ENCODE measurements at places on chromosomes 2 and 18.

DNA sequence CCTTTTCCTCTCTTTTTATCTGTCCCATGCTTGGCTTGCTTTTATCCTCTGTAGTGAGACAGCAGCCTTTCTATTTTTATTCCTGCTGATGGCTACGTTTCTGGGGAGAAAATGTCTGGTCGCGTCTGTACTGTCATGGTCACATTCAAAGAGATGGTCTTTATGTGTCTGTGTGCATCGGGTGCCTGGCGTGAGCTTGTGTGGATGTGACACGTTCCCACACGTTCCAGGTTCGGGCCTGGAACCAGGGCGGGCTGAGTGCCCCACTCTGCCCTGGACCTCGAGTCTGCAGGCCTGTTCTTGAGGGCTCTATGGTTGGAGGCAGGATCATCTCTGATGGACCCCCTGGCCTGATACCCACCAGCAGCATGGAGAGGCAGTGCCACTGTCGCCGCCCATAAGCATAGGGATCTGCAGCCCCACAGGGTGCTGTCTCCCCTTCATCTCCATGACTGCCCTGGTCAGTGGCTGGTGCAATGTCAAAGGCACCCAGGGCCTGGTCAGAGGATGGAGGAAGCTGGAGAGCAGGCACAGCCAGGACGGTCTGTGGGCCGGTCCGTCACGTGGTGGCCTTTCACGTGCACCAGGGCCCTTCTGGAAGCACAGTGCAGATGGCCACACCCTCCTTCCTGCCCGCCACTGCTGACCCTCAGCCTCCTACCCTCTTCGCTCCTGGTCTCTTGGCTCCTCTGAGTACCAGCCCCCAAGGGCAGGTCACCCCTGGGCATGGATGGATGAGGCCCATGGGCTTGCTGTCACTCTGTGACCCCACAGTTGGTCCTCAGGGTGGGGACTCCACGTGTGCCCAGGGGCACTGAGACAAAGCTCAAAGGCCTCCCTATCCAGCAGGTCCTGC lies 149.2 kb upstream of the TWIST2 start:
- no peak for DNase-seq

DNA sequence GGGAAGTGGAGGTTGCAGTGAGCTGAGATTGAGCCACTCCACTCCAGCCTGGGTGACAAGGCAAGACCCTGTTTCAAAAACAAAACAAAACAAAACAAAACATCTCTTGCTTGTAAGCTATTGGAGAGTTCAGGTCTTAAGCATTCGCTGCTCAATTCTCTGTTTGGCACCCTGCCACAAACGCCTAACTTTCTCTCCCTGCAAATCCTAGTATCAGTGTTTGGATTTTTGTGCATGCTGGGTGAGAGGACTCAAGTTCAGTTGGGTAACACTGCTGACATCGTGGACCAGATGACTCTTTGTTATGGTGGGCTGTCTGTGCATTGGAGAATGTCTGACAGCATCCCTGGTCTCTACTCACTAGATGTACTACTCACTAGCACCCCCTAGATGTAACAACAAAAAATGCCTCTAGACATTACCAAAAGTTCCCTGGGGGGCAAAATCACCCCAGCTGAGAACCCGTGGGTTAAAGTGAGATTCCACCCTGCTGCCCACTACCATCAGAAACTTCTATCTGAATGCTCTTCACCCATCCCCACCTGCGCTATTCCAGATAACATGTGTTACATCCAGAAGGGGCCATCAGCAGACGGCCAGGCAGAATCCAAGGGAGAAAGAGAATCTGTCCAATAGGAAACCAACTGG lies 50.9 kb downstream of the CACNB4 start:
- DNase-seq = no peak

- no peak for DNase-seq
Measured at GRCh38 chr2:1766851-1767811, 22.8 kb upstream of the PXDN start.

GRCh38 chr2:15311201-15311907 lies 249.8 kb downstream of the NBAS start:
- DNase-seq = no peak

- DNase-seq = no peak
Measured at GRCh38 chr18:7017013-7017412, 100.6 kb downstream of the LAMA1 start.

DNA sequence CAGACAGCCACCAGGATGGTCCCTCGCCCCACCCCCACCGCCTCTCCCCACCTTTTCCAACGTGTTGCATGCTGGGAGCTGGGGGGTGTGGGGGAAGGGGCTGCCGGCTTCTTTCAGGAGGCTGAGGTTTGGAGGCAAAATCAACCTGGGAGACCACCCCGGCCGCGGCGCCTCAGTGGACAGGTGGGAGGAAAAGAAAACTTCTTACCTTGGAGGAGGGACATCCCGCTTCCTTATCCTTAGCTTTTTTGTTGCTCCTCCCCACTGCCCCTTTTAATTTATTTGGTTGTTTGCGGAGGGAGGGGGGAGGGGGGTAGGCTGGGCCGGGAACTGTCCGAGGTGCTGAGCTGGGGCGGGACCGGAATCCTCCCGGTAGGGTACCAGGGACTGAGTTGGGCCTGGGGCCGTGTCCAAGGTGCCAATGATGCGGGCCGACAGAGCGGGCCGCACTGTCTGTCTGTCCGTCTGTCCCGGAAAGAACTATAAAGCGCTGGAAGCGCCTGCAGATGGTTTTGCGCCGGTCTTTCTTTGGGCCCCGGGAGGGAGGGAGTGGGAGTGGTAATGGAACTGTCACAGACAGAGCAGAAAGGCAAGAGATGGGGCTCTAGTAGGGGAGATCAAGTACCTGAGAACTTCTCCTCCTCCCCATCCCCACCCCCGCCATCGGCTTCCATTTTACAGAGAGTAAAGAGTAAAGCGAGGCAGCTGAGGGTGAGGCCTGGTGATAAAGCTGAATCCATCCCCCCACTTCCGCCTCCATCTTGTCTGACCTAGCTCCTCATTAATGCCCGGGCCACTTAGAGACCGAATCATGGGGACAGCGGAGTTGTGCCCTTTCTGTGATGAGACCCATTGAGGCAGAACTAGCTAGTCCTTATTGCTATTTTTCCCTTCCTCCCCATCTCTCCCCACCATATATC lies 2.4 kb downstream of the CDK5R2 start:
- no peak for DNase-seq

DNA sequence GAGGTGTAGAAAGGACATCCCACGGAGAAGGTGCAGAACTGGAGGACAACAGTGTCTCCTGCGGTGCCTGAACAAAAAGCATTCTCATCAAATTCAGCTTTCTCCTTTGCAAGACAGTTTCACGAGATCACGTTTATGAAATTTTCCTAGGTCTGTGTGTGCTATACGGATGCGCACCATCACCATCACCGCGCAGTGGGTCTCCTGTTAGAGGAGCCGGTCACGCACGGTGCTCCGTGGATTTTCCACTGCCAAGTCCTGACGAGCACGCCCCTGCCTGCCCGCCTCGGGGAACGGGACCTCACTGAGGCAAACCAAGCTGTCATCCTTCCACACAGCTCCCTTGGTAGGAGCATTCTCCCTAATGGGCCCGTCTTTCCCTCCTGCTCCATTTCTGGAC lies 140.4 kb upstream of the TPO start:
- no peak for DNase-seq

DNA sequence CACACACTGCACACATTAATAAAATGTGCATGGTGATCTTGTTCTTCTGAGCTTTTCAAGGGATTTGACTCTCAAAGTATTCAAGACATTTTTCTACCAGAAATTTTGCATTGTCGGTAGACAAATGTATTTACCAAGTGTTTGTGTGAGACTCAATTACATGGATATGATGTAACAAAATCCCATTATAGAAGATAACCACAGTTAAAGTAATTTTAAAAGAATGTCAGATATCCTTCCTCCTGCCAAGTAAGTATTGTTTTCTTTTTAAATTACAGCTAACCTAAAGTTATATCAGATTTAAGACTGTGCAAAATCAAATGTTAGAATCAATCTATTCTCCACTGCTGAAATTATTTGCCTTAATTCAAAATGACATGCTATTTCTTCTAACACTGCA lies 1344.5 kb upstream of the CHAC2 start:
- DNase-seq = no peak

DNA sequence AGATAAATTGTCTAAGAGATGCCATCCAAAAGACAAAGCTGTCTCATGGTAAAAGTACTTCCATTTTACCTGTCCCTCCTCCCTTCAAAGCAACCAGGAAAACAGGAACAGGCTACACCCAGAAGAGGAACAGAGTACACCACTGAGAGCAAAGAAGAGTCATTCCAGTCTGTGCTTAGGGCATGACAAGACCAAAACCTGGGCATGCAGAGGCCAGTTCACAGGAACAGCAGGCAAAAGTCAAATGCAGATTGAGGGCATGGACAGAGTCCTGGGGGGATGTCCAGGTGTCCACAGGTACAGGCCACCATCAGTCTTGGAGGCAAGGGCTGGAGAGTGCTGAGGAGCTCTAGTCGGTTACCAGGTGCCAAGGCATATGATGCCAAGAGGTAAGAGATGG lies 23.7 kb downstream of the PLEK start:
- no peak for DNase-seq

- no peak for DNase-seq
Measured at GRCh38 chr2:167048829-167049228, 160.5 kb downstream of the XIRP2 start.

- no peak for DNase-seq
Measured at GRCh38 chr2:99028558-99028957, 92.5 kb upstream of the CRACDL start.

DNA sequence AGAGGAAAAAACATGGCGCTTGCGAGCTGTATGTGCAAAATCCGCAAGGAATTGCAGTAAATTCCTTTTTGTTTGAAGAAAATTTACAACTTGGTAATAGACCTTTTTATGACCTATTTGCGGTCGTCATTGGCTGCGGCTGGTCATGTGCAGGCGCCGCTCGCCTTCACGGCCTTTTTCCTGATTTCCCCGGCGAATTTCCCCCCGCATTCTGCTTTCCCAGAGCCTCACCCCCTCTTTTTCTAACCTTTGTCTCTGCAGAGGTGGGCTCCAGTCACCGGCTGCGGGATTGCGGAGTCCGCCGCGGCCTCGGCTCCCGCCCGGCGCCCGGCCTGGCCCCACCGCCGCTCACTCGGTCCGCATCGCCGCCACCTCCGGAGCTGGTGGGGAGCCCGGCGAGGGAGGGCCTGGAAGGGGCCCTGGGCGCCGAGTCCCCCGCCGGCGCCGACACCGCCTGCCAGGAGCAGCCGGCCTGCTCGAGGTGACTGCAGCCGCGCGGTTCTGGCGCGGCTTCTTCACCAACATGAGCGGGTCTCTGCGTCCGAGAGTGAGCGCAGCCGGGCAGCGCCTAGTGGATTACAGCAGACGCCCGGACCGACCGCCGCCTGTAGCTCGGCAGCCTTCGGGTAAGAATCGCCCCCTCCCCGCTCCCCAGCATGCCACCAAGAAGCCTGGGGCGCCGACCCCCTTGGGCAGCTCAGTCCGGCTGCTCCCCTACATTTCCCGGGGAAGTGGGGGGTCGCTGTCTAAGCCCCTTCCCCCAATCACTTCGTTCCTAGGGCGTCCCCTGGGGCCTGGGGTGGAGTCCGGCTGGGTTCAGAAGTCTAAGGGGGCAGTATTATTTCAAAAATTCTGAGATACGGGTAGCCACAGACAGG lies 7.1 kb downstream of the HOXD8 start:
- DNase-seq = no peak

GRCh38 chr2:134395779-134396178 lies 141.9 kb downstream of the MGAT5 start:
- DNase-seq = no peak

- DNase-seq = no peak
Measured at GRCh38 chr18:13039806-13040205, 48.6 kb downstream of the CEP192 start.

DNA sequence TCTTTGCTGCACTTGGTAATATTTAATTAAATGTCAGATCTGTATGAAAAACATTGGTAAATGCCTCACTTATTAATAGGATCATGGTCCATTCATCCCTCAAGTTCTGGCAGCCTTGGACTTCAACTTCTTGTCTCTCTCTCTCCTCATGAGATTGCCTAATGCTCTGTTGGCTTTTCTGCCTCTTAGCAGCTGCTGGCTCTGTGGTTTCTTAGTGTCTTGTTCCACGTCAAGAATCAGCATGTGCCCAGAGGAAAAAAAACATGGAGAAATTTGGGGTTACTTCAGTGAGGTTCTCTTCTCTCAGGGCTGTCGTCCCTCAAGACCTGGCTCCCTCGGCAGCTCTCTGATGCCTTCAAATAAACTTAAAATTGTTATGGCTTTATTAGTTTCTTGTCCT lies 75.4 kb downstream of the TAF4B start:
- DNase-seq = no peak
